ENCODE measurements at places on chromosomes 5 and 9.

DNA sequence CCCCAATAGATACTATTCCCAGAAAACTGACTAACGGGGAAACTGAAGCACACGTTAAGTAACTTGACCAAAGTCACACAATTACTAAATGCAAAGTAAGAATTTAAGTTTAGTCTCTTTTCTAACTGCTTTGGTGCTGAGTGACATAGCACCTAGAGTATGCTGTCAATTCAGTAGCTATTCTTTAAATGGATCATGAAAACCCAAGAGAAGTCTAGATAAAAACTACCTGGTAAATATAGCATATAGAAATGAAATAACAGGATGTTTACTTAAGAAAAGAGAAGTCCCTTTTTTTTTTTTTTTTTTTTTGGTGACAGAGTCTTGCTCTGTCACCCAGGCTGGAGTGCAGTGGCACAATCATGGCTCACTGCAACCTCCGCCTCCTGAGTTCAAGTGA is 129.2 kb downstream of the PDE4D start:
- DNase-seq, result no peak

GRCh38 chr5:11724940-11725339 is 179.3 kb downstream of the CTNND2 start:
- no peak for DNase-seq

DNA sequence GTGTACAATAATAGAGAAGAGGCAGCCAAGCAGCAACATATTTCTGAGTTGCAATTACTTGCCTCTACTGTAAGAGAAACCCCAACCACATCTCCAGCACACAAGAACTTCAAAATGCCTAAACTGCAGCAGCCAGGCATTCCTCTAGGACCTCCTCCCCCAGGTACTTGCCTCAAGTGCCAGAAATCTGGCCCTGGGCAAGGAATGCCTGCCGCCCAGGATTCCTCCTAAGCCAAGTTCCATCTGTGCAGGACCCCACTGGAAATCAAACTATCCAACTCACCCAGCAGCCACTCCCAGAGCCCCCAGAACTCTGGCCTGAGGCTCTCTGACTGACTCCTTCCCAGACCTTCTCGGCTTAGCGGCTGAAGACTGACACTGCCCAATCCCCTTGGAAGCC is 336.8 kb upstream of the RGMB start:
- no peak for DNase-seq

- DNase-seq, result peak; percentile 7
Observed at GRCh38 chr9:129237164-129237611, 59.1 kb upstream of the IER5L start.

GRCh38 chr9:75391497-75391896 is 303.2 kb downstream of the OSTF1 start:
- DNase-seq, result no peak

GRCh38 chr5:68445257-68446069 is 229.9 kb downstream of the PIK3R1 start:
- no peak for DNase-seq

DNA sequence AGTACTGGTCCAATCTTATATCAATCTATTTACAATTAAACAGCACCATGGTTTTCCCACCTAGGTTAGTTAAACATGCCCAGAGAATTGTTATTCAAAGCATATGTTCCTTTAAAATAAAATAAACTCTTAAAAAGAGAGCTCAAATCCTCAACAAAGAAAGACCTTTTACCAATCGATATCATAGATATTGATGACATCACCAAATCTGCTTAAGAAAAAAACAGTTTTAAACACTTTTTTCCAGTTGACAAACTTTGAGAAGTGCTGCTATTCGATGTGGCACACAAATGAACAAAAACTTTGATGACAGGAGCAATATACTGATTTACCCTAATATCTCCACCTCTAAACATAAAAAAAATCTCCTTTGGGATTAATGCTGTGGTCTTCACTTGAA is 15.7 kb downstream of the EFCAB9 start:
- no peak for DNase-seq

- no peak for DNase-seq
Observed at GRCh38 chr9:137030538-137031527, 1.1 kb downstream of the FUT7 start.

All from GM04504 (cell line).